ENCODE measurements at places on chromosomes 7 and 10.

GRCh38 chr7:33109758-33110238, 594 bp upstream of the RP9 start:
- DNase-seq, result no peak

DNA sequence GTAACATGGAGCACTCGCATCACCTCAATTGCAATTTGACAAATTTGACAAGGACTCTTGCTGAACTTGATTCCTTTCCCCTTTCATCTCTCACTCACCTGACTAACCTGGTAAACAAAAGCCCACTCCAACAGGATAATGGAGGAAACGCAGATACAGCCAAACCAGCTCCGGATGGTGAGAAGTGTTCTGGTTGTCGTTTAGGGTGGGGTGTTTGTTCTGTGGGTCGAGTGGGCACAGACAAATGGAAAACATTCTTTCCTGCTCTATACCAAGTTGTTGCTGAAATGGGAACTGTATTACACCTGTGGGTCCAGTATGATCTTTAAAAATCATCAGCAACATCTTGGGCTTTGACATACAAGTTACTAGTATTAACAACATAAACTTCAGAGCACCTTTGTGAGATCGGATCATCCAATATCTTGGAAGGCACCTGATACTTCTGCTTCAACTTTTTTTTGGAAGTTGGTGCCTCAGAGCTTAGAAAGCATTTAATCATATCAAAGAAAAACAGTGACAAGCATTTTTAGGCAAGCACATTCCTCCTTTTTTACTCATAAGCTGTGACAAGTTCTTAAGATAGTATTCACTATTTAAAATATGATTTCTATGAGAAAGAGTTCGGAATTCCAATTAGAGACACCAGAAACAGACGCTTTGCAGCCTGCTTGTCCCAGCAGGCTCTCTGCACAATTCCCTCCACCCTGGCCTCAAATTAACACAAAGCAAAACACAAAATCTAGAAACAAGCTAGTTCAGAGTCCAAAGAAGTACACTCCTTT, 58.1 kb downstream of the CCDC186 start:
- no peak for DNase-seq

- DNase-seq, result no peak
Measured at GRCh38 chr7:133021196-133021595, 60.7 kb downstream of the CHCHD3 start.

DNA sequence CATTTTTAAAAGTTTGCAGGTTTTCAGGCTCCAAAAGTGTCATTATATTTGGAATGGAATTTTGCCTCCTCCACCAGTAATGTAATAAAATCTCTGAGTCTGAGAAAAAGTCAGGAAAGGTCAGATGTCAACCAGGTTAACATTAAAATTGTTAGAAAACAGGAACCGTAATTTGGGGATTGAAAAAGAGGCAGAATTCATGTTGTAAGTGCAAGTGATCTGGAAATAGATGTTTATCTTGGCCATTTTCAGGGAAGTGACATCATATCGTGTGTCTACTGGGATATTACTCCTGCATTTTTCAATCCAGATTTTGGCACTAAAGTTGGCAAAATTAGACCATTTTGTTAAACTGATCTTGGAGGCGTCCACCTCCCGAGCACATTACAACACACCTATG, 428.5 kb upstream of the MGMT start:
- DNase-seq, result no peak

- DNase-seq, result no peak
Measured at GRCh38 chr7:141323826-141324225, 227.4 kb upstream of the AGK start.

DNA sequence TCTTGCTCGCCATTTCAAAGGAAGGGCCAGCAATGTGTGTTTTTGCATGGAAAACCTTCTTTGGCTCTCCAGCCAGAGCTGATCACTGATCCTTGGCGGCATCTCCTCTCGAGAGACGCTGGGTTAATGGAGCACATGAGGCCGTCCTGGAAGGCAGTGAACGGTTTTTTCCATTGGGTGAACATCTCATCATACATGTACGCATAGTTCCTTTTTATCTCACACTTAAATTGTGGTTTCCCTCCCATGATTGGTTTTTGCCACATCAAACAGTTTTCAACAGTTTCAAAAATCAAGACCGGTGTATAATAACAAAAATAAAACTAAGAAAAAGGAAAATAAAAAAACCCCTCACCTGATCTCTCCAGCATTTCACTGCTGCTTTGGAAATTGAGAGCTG, 276.4 kb downstream of the TCF7L2 start:
- no peak for DNase-seq

GRCh38 chr7:157516311-157516710, 179.5 kb downstream of the DNAJB6 start:
- DNase-seq, result no peak

DNA sequence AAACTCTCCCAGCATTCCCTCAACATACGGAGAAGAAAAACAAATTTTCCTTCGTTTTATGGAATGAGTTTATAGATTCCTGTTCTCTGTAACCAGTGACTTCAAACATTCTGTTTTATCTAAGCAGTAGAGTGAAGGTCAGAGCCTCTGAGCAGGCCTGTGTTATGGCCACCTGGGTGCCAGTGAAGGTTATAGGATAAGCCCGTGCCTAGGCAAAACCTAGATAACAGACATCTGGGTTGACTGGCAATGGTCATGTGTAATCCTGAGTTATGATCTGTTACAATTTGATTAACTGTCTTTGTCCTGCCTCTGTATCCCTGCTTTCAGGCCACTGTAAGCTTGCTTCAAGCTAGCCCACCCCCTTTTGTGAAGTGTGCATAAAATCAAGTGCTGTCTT, 8.3 kb downstream of the LSM5 start:
- no peak for DNase-seq

DNA sequence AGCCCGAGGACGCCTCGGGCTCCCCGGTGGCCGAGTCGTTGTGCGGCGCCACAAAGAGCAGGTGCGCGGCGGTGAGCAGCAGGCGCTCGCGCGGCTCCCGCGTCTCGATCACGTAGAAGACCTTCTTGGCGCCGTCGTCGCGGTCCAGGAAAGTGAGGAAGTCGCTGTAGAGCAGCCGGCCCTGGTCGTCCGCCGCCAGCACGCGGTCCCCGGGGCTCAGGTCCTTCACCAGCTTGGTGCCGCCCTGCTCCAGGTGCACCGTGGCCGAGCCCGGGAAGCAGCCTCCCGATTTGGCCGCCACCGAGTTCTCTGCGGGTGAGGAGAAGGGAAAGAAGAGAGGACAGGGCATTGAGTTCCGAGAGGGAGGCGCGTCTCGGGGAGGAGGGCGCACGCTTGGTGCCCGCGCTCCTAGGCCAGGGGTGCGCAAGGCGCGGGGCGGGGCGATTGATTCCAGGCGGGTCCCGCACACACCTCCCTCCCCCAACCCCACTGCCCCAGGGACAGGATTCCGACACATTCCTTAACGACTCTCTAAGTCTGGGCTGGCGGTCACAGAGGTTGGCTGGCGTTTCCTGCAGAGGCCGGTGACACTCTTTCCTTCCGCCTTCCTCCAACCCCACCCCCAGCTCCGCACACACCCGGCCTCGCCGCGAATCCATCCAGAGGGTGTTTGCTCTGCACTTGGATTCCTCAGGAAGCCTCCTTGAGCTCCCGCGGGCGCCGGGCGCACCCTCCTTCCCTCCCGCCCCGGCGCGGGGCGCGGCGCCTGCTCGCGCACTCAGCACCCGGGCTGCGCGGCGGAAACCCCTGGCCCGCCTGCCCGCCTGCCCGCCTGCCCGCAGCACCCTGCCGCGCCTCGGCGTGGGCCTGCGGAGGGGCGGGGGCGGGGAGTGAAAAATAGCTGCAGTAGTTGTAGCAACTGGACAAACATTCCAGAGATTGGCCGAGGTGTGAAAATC, 8.6 kb downstream of the SHH start:
- DNase-seq, result no peak

DNA sequence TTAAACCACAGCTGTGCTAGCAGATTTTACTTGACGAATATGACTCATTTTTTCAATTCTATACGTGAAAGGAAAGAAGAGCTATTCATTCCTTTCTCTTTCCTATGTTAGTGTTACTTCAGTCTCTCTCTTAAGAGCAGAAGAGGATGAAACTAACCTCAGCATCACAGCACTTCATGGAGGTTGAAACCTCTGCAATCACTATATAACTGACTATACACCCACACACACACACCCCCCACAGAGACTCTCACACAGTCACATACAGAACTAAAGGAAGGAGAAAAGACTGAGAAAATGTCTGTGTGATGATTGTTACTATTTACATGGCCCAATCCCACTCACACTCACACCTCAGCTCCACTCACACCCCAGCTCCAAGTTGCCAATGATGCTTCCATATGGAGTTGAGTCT, 104.2 kb downstream of the KIF20B start:
- no peak for DNase-seq

Measured in stimulated activated CD4-positive, alpha-beta T cell treated with anti-CD3 and anti-CD28 coated beads, TNF-alpha, amount 100 ng/mL, for 4 hours (primary cell).